ENCODE measurements at places on chromosomes 12 and 14.

DNA sequence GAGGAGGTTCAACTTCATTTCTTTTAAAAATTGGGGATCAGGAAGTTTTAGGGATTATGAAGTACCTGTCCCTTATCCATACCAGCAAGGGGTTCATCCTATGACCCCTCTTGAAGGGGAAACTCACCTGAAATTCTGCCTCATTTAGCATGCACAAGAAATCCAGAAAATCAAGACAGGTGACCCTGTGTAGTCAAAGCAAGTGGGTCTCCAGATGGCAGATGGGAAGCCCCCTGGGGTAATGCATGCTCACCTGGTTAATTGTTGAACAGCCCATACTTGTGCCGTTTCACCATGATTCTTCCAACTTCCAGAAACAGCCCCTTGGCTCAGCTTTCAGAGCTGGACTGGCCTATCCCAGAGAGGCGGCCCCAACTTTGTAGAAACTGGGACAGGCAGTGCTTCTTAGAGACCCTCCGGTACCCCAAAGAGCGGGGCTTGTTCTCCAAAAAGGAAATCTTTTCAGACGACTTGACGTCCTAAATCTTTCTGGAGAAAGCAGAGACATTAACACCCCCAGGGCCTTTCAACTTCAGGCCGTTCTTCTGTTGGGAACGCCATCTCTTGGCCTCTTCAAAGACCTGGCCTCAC is 66.3 kb upstream of the ESRRB start:
- no peak for DNase-seq

- DNase-seq, result no peak
Measured at GRCh38 chr12:13455778-13456144, 259.2 kb downstream of the EMP1 start.

DNA sequence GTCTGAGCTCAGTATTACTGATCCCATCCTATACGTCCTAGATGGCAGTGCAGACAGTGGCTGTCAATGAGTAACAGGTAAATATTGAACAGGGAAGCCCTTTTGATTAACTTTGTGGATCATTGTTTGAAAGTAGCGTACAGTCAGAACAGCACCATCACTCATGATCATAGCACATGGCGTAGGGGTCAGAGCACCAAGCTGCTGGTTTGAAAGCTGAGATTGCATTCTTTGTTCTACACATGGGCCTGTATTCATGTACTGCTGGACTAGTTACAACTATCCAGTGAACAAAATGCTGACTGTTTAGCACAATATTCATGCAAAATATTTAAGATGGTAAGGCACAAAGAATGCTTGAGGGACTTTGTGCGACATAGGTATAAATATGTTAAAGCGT is 131.8 kb downstream of the NPAS3 start:
- no peak for DNase-seq

GRCh38 chr14:97976861-97977260 is 1179.7 kb downstream of the VRK1 start:
- no peak for DNase-seq

- DNase-seq, result no peak
Measured at GRCh38 chr12:127414636-127415035, 852.3 kb upstream of the TMEM132C start.
